ENCODE measurements at places on chromosomes 16 and 17.

DNA sequence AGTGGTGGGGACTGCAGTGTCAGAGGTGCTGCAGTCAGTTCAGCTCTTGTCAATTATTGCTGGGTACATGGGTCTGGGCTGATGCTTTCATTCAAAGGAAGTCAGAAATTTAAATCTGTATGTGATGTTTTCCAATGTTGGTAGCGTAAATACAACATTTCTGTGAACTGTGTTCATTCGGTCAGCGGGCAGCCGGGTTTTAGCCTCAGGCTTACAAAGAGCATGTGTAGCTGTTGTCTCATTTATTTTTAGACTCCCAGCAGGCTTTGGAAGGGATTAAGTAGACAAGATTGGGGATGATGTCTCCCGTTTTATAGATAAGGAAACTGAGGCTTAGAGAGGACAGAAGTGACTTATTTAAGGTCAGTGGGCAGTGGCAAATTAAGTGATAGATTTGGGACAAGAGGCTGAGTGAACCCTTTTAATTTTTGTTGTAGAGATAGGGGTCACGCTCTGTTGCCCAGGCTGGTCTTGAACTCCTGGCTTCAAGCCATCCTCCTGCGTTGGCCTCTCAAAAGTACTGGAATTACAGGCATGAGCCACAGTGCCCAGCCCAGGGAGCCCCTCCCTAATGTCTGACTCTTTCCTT lies 8.1 kb downstream of the AQP8 start:
- DNase-seq = no peak

DNA sequence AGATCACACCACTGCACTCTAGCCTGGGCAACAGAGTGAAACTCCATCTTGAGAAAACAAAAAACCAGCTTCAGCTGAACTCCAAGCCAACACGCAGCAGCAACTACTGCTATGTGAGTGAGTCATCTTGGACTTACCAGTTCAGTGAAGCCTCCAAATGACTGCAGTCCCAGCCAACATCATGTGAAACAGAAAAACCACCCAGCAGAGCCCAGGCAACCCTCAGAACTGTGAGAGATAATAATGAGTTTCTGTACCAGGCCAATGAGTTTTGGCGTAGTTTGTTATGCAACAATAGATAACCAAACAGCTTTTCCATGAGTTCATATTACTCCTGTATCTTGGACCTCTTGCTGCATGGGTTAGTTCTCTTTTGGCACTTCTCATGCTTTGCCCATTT lies 23.3 kb downstream of the PHF12 start:
- DNase-seq = no peak

- no peak for DNase-seq
Measured at GRCh38 chr17:36578671-36579070, 13.0 kb upstream of the DHRS11 start.

- no peak for DNase-seq
Measured at GRCh38 chr17:40931311-40931710, 6.1 kb downstream of the KRT23 start.

- no peak for DNase-seq
Measured at GRCh38 chr17:21278450-21279197, 5.9 kb upstream of the MAP2K3 start.

DNA sequence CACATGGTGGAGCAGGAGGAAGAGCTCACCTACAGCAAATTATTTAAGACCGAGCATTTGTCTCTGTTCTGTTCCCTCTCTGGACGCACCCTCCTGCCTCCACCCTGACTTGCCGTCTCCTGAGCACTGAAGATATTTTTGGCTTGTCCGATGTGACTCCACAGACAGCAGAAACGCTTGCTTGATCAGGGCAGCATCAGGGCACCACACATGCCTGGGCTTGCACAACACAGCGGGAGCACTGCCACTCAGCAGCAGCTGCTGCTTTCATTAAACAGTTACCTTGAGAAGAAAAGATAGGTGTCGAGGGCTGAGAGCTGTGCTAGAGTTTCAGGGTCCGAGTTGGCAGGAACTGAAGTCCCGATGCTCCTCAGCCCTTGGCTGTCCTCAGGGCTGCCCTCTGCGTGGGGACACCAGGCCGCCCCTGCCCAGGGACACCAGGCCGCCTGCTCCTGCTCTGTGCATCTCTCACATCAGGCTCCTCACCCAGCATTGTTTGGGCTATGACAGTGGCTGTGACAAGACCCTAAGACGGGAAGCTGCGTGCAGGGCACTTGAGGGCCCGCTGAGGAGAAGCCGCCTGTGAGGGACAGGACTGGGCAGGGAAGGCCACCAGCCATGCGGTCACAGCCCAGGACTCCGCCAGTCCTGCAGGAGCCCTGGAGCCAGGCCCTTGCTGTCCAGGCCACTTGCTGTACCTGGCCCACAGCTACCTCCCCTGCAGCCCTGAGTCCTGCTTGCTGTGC lies 21.3 kb upstream of the CDH15 start:
- no peak for DNase-seq

DNA sequence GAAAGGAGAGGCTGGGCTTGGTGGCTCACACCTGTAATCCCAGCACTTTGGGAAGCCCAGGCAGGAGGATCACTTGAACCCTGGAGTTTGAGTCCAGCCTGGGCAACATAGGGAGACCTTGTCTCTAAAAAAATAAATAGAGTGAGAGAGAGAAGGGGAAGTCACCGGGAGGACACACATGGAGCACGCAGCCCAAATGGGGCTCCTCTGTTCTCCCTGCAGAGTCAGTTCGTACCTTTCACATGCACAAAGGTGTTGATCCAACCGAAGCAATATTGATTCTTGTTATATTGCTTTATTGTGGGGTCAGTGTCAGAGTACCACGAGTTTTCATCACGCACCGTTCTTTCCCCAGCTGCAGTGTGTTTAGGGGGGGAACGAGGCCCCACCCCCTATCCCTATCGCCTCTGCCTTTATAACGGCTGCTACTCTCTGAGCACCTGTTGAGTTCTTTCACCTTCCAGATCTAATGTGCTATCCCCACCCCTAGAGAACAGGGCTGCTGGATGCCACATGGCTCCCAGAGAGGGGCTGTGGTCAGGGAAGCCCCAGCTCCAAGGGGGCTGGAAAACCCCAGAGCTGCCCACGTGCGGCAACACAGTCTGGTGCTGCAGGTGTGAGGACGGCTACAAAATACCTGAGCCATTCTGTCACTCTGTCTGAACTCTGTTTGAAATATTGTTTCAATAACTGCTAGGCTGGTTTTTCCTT lies 1.0 kb upstream of the TMEM235 start:
- DNase-seq = no peak

DNA sequence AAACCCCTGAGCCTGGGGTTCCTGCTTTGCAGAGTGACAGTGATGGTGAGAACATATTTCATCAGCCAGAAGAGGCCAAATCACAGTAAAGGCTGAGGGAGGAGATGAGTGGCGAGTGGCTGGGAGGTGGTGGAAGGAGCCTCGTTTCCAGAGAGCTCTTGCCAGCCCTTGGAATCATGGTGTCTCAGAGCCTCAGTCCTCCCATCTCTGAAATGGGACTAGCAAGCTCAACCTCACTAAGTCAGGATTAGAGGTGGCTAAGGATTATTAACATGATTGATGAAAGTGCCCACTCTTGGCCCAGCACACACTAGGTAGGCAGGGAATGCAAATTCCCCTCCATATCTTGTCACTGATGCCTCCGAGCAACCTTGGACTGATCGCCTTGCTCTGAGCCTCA lies 43.0 kb downstream of the IL4R start:
- DNase-seq = no peak

DNA sequence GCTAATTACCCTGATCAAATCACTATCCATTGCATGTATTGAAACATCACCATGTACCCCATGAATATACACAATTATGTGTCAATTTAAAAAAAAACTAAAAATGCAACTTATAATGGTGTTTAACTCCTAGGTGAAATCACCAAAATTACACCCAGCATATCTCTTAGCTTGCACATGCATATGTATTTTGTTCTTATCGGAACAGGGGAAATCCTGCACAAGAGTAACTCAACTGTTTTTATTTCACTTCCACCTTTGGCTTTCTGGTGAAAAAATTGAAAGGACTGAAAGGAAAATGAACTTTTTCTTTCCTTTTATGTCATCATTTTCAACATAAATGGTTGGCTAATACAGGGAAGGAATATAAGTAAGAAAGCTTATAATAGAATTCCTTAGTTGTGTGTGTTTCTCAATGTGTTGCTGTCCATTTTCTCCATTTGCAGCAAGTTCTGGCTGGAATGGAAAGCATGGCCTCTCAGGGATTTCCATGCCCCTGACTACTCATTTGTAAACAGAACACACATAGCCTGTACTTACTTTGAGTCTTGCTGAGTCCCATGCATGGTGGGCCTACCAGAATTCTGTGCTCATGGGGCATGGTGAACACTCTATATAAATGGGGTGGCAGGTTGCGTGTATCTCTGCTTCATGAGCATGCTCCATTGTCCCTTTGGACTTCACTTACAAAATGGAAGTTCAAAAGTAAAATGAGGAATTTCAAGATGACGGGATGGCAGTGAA lies 462.0 kb downstream of the HS3ST3B1 start:
- DNase-seq = no peak

GRCh38 chr17:35773129-35773528 lies 12.4 kb downstream of the C17orf50 start:
- no peak for DNase-seq

GRCh38 chr17:79041723-79042420 lies 17.9 kb downstream of the C1QTNF1 start:
- DNase-seq = no peak

DNA sequence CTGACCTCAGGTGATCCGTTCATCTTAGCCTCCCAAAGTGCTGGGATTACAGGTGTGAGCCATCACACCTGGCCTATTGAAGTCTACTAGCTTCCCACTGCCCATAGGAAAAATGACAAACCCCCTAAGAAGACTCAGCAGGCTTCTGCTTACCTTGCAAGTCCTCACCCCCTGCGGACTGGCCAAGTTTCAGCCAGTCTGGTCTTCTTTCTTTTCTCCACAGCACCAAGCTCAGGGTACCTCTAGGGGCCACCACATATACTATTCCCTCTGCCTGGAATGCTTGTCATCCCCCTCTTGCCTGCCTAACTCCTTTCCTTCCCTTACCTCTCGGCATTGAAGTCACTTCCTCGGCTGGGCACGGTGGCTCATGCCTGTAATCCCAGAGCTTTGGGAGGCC lies 31.2 kb downstream of the ABCC3 start:
- DNase-seq = no peak

GRCh38 chr16:80008857-80009256 lies 408.3 kb upstream of the MAF start:
- no peak for DNase-seq

DNA sequence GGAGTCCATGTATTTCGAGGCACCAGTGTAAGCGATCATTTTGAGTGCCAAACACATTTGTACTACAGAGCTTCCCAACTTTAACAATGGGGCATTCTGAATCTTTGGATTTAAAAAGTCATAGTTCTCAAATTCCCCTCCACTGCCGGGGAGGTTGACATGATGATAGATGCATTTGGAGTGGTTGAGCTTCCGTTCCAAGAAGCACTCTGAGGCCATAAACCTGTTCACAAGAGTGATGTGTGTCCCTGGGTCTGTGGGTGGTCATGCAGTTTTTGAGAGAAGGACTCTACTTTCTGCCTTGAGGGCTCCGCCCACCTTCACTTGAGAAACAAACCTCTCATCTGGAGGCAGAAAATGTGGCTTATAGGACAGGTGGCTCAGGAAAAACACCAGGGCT lies 43.7 kb downstream of the IRX5 start:
- DNase-seq = no peak

DNA sequence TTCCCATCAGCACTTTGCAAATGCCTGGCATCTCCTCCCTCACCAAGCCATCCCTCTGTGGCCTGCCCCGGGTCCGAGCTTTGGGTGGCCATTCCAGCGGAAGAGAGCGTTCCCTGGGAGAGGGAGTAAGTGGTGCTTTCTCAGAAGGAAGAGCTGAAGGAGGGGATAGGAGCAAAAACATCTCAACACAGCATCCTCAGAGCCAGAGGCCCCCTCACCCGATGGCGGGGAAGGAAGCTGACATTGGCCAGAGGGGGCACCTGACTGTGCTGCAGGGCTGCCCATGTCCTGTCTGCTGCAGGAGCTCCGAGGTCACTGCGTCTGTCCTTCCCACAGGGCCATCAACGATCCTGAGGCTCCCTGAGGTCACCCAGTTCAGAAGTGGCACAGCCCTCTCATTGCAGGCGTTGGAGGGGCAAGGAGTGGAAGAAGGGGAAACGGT lies 427 bp upstream of the TLCD3B start:
- no peak for DNase-seq

DNA sequence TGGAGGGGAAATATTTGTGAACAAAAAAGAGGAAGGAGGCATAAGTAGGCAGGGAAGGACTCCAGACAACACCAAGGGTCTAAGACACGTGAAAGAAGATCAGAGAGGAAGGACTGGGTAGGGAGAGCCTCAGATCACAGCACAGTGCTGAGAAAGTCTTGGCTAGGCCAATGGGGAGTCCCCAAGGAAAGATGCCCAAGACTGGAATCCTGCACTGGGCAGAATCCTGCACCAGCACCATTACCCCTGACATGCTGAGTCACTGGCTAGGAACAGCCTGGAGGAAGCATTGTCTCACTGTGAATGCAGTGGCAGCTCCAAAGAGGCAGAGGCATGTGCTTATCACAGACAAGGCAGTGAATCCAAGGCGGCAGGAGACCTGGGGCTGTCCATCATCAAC lies 19.2 kb downstream of the CLEC19A start:
- no peak for DNase-seq

- no peak for DNase-seq
Measured at GRCh38 chr17:7574176-7574953, 5.1 kb upstream of the CD68 start.

- DNase-seq = no peak
Measured at GRCh38 chr16:1688807-1689560, 10.9 kb downstream of the JPT2 start.

- DNase-seq = no peak
Measured at GRCh38 chr17:3557768-3558583, at the start of gene TRPV3. Gene TRPV3 (minus strand): TSS chr17:3557812. CDS start chr17:3554850, 2,962 bp downstream.

DNA sequence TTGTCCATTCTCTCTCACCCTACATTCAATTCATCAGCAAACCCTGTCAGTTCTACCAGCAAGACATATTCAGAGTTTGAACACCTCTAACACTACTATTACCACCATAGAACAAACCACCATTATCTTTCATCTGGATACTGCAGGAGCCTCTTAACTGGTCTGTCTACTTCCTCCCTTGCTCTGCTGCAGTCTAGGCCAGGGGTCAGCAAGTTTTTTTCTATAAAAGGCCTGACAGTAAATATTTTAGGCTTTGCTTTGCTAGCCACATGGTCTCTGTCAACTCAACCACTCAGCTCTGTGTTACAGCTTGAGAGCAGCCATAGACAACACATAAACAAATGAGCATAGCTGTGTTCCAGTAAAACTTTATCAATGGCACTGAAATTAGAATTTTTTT lies 13.8 kb downstream of the KCTD19 start:
- DNase-seq = no peak

GRCh38 chr16:88005968-88006367 lies 54.7 kb downstream of the BANP start:
- no peak for DNase-seq

Measured in hepatic stellate cell (primary cell).